NCI-H446 (cell line): ENCODE measurements at places on chromosomes 6 and 20.

- no peak for DNase-seq
These were observed 525 bp downstream of the FAM229B start for GRCh38 chr6:112087916-112088315.

- DNase-seq: no peak
These were observed 123.1 kb upstream of the STXBP5 start for GRCh38 chr6:147081076-147081609.

DNA sequence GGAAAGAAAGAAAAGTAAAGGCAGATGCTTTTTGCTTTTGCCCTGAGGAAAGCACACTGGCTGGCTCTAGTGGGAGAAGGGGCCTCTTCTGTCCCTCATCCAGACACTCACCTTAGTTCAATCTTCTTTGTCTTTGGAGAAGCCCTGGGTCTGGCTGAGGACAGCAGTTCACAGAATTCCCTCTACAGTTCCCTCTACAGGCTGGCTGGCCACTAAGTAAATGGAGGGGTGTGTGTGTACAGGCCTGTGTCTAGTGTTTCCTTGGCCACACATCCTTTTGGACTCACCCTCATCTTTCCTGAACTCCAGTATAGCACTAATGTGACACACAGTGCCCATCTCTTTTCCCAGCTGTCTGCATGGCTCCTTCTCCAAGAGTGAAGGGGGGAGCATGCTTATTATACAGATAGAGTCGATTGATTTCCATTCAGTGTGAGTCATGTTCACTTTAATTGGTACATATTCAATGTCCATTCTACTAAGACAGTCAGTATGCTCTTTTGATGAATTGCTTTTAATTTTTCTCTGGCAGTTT lies 26.0 kb upstream of the CLVS2 start:
- DNase-seq: no peak

GRCh38 chr6:47380251-47380650 lies 70.5 kb upstream of the TNFRSF21 start:
- no peak for DNase-seq

- DNase-seq: peak; percentile 8
These were observed 16.9 kb upstream of the RFPL4B start for GRCh38 chr6:112330071-112330878.

DNA sequence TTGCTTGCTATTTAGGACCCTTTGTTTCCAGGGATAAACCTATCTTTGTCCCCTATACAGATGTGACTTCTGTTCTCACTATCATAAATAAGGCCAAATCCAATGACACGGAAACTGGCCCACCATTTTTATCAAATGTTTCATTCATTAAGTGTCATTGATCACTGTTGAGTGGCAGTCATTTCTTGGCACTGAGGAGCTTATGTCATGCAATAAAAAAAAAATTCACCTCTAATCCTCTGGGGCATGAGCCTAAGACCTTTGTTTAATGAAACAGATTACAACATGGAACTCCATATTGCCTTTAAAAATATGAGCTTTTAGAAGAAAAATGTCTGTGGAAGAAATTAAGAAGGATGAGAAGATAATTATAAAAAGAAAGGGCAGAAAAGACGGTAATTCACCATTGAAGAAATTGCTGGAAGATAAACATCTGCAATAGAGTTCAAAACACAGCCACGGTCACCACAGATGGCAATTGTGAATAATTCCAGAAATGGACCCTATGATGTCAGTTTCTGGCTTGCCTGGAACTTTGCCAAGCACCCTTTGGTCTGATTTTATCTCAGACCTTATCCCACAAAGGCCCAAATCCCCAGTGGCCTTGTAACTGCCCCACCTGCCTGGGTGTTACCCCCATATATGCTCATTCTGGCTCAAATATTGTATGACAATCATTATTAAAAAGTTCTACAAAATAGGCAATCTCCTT lies 91.1 kb downstream of the DST start:
- no peak for DNase-seq

DNA sequence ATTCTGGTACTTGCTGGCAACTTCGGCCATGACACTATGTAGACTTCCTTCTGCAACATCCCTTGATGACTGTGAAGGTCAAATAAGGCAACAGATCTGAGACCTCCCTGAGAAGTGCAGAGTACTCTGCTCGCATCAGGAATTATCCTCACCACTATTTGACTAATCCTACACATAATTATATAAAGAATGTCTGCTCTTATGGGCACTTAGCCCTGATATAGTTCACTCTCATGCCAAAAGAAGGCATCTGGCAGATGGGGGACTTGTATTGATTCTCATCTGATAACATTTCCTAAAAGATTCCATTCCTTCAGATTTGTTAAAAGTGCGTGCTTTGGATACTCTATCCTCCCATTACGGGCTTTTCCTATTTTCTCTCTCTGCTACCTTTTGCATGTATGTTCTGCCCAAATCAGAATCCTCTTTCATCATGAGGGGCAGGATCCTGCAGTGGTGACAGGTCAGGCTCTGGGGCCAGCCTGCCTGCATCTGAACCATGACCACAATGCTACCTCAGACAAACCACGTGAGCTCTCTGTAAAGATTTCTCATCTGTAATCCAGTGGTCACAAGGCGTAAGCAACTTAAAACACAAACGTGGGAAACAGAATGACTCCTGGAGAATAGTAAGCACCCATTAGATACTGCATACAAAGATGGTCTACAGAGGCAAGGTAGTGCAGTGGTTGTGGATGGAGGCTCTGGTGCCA lies 134.0 kb downstream of the GJA10 start:
- no peak for DNase-seq

DNA sequence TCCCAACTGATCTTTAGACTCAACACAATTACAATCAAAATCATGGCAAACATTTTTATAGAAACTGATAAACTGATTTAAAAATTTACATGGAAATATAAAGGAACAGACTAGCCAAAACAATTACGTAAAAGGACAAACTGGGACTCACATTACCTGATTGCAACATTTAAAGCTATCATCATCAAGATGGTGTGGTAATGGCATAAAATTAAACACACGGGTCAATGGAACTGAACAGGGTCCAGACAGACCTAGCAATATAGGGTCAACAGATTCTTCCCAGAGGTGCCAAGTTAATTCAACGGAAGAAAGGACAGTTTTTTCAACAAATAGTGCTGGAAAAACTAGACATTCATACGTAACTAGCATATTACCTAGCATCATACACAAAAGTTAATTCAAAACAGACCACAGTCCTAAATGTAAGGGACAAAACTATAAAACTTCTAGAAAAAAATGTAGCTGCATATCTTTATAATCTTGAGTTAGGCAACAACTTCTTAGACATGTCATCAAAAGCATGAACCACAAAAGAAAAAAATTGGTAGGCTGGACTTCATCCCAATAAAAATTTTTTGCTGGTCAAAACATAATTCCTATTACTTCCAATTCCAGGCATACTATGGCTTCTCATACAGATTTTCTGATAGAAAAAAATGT lies 147.4 kb upstream of the BEND6 start:
- no peak for DNase-seq

- no peak for DNase-seq
These were observed 62.7 kb downstream of the THBS2 start for GRCh38 chr6:169190970-169191369.

GRCh38 chr20:8213270-8213669 lies 81.2 kb downstream of the PLCB1 start:
- no peak for DNase-seq

DNA sequence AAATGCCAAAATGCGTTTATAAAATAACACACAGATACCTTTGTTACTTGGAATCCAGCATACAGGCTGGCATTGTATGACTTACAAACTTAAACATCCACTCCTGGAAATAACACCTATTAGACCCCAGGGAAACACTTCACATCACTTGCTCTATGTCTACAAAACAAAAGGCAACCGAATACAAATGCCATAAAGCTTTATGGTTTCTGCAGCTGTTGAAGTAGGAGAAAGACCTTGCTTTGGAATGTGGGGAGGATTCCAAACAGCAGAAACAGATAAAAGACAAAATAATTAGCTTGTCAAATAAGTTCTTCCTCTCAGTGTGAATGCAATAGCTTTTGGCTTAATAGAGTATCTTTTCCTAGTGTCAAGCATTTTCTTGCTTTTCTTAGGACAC lies 9.8 kb upstream of the AMD1 start:
- no peak for DNase-seq

GRCh38 chr6:113824866-113825265 lies 32.3 kb upstream of the MARCKS start:
- no peak for DNase-seq

DNA sequence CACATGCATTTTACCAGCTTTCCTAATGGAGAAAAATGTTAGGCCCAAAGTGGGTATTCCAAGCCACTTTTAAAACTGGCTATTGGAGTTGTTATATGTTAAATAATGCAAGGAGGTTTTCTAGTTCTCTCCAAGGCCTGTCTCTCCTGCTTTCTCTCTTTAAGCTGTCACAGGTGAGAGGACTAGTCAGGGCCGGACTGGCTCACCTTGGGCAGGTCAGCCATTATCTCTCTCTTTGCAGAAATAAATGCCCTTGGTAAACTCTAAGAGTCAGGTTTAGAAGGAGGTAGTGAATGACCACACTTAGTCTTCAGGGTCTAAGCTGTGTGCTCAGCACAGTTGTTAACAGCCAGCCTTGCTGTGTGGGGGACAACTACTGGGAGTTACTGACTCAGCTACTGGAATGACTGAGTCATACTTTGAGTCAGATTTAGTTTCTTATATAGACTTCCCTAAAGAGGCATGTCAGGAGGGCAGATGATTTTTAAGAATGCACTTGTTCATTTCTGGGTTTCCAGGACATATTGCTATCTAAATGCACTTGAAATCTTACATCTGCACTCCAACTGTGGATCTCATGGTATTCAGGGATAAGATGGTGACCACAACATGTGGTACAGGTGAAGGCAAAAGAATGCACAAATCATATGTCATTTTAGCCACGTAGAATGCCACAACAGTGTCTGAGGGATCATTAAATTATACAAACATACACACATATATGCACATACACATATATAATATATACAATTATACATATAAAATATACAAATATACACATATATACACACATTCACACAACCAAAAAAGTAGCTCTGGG lies 719.4 kb downstream of the EPM2A start:
- no peak for DNase-seq

DNA sequence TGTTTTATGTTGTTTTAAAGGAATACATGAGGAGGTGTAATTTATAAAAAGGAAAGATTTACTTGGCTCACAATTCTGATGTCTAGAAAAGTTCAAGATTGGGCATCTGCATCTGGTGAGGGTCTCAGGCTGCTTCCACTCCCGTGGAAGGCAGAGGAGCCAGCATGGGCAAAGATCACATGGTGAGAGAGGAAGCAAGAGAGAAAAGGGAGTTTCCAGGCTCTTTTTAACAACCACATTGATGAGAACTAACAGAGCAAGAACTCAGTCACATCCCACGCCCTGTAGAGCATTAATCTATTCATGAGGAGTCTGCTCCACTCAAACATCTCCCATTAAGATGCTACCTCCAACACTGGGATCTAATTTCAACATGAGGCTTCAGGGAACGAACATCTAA lies 1666.3 kb downstream of the HACE1 start:
- DNase-seq: no peak

DNA sequence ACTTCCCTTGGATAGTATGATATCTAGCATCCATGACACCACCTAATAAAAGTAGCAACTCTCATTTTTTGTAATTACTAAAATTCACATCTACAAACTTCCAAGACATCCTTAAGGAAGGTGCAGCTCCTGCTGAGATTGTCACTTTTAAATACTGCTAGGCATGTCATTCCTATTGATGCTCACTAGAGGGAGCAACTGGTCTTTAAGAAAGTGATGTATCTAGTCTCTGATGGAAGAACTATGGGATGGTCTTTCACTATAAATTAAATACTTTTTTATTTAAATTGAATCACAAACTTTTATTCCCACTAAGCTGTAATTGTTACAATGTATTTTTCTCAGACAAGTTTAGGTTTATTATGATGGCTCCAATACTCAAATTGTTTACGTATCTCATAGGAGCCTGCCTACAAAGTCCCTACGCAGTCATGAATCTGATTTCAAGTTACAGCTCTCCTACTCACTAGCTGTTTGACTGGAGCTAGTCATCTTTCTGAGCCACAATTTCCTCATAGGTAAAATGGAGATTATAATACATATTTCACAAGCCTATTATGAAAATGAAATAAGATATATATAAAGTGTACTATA lies 8.1 kb upstream of the TSPYL1 start:
- peak; percentile 2 for DNase-seq

DNA sequence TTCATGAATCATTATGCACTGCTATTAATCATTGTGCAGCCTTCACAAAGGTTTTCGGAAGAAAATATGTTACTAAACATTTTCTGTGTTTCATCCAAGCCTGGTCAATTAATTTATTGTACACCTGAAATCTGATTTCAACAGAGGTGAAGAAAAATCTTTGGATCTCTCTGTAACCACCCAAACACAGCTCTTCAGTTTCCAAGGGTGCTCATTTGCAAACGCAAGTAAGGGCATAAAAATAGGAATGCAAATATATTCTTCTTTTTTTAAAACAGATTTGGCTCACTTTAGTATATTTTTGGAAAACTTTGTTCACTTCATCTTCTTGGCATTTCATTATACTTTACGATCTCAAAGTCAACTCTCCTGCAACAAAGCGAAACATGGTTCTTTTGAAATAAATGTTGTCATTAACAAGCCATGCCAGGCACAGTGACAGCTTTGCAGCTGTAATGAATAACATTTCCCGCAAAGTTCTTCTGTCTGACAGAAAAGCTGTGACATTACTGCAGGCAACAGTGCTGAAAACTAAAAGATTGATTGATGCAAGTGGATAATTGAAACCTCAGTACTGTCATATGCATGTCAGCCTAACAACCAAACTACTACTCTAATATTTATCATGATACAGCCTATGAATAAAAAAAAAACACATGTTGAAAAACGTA lies 348.3 kb downstream of the FRK start:
- no peak for DNase-seq

DNA sequence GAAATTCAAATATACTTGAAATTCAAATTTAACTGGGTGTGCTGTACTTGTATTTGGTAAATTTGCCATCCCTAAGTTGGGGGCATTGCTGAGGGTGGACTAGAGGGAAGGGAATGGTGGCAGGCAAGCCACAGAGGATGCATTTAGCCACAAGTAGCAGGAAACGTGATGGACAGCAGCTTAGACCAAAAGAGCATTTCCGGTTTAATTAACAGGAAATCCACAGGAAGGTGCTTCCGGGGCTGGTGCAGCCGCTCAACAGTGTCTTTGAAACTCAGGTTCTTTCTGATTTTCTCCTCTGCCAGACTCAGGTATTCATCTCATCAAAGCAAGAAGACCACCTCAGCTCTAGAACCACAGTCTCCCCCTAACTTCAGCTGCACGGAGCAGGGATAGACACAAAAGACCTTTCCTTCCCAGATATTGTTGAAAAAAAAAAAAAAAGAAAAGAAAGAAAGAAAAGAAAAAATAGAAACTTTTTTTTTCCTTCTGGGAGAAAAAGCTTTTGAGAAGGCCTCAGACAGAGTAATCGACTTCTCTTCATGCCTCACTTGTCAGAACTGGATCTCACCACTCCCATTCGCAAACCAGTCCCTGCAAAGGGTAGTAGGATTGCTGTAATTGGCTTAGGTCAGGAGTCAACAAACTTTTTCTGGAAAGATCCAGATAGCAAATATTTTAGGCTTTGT lies 8.0 kb upstream of the BCAS1 start:
- no peak for DNase-seq
